ENCODE measurements at places on chromosomes 5 and 9.

DNA sequence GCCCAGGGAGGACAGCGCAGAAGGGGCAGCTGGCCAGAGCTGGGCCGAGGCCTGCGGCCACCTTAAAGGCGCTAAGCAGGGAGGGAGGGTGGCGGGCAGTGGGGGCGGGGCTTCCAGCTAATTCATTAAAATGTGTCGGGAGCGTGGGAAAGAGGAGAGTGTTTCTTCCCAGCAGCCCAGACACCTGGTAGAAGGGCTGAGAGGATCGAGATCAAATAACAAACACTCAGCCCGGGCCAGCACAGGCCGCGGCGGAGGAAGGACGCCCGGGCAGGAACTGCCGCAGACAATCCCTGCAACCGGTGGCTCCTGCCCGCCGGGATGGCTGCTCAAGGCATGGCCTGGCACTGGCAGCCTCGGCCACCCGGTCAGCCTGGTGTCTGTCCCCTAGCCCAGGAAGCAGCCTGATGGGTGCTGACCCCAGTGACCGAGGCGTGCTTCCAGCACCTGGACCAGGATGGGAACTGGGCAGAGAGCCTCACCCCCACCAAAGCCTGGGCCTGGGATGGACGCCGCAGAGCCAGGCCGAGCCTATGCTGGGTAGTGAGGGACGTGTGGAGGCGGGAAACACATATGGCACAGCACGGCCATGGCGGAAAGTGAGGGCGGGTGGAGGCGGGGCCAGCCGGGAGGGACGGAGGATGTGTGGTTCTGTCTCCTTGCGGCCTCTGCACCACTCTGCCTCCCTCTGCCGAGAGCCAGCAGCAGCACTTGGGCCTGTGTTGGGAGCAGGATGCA lies 3.2 kb upstream of the NRARP start:
- no peak for DNase-seq

DNA sequence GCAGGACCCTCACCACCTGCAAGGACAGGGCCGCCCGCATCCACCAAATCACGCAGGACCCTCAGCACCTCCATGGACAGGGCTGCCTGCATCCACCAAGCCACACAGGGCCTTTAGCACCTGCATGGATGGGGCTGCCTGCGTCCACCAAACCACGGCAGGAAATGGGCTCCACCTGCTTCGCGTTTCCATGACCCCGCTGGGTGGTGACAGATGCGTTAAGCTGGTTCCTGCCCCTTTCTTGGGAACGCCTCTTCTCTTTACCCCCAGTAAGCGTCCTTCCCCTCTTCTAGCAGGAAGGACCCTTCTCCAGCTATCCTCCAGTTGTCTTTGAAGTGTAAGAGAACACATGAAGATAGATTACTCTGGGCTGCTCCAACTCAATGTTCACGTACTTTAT lies 13.5 kb downstream of the FBP1 start:
- DNase-seq, result no peak

GRCh38 chr5:168152660-168153059 lies 138.8 kb upstream of the WWC1 start:
- no peak for DNase-seq

DNA sequence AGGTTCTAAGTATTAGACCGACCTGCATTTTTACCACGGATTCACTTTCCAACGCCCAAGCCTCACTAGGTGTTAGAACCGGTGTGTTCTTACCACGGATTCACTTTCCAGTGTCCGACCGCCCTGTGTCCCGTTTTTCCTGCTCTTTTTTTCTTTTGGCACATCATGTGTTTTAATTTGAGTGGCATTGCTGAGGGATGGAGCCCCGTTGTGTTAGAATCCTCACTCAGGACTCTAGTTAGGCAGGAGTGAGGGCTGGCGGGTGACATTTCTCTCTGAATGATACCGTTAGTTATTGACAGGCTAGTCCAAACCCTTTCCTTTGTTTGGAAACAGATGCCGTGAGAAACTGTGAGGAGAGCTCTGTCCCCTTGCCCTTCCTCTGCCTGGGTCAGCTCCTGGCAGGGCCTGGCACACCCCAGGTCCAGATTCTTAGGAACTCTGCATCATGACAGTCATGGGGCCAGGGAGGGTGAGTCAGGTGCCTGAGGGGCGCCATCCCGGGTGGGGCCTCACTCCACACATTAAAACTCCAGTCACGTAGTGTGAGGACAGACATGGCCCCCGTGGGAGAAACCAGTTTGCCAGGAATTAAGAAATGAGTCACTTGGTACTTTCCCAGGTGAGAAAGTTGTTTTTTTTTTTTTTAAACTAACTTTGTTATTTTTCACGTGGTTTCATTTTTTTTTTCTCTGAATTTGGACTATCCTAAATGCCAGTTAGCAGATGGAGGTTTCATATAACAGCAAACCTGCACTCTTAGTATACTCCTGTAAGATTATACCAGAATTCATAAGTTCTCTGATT lies 15.8 kb downstream of the EXOC3 start:
- no peak for DNase-seq

DNA sequence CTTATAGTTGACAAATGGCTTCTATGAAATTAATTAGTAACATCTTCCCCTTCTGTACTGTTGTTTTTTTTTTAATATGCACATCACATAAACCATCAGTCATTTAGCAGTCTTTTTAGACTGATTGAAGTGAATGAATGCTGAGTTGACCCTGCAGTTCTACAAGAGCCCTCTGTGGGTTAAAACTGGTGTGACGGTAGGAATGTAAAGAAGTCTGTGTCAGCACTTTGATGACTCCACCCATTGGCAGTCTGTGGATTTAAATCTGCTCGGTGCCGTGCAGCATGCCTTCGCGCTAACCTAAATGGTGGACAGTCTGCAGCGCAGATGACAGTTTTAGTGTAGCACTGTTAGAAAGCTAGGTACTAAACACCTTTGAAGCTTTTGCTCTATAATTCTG lies 3.1 kb downstream of the GTF3C4 start:
- DNase-seq, result peak; percentile 9

DNA sequence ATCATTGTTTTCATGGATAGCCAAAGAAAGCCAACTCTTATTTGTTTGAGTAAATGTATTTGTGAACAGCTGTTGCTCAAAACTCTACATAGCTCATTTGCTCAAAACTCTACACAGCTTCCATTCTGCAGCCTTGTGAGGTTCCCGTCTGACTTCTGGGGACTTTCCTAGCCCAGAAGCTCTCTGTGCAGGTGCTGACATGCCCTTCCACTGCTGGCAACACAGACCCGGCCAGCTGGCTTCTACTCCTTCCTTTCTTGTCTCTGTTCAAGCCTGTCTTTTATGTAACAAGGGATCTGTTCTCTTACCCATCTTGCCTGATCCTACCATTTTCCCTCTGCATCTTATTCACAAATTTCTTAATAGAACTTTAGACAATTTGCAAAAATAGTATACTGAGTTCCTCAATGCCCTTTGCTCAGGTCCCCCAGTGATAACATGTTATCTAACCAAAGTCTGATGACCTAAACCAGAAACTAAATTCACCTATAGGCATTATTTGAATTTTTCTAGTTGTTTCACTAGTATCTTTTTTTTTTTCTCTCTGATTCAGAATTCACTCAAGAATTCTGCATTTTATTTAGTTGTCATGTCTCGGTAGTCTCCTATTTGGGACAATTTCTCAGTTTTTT lies 556.5 kb upstream of the SEMA6A start:
- no peak for DNase-seq

DNA sequence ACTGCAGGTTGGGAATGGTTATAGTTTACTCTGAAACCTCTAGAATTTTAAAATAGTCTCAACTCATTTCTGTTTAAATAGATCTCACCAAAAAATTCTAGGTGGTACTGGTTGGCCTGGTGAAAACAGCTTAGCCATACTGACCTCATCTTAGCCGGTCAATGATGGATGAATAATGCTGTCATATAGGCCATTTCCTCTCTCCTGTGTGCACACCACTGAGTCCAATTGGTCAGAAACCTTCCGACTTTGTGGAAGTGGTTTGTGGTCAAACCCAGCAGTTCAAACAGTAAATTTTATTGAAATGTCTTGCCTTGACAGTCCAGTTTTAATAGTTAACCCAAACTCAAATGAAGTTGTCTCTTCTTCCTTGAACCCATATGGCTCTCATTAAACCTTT lies 98.6 kb downstream of the GIN1 start:
- no peak for DNase-seq

GRCh38 chr5:58958701-58959100 lies 375.8 kb downstream of the RAB3C start:
- no peak for DNase-seq

DNA sequence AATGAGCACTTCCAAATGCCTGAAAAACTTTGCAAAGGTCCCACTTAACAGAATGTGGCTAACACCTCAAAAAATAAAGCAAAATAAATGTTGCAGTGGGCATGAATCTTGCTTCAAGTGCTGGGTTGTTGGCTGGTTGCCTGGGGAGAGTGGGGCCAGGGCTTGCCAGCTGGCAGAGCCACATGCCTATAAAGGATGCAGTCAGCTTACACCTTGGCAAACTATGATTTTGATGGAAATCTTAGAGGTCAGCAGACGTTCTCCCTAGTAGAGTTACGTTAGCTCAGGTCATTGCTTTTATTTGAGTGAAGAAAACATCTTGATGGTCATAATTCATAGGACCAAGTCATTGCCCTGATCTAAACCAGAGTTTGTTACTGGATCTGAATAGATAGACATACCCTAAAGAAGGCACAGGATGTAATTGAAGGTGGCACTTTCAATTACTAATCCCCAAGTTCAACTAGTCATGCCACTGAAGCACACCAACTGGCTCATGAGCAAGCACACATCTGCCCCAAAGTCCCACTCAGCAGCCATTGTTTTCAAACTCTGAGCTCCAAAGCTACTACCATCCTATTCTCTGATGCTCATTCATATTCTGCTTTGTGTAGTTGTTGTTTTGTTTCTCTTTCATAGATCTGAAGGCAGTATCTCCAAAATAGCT lies 51.2 kb upstream of the ZSWIM6 start:
- DNase-seq, result no peak

- DNase-seq, result no peak
These were observed 21.5 kb downstream of the XPA start for GRCh38 chr9:97675655-97676054.

GRCh38 chr9:20693068-20693467 lies 9.0 kb downstream of the FOCAD start:
- no peak for DNase-seq

- DNase-seq, result no peak
These were observed 166.3 kb downstream of the RORB start for GRCh38 chr9:74663439-74663838.

DNA sequence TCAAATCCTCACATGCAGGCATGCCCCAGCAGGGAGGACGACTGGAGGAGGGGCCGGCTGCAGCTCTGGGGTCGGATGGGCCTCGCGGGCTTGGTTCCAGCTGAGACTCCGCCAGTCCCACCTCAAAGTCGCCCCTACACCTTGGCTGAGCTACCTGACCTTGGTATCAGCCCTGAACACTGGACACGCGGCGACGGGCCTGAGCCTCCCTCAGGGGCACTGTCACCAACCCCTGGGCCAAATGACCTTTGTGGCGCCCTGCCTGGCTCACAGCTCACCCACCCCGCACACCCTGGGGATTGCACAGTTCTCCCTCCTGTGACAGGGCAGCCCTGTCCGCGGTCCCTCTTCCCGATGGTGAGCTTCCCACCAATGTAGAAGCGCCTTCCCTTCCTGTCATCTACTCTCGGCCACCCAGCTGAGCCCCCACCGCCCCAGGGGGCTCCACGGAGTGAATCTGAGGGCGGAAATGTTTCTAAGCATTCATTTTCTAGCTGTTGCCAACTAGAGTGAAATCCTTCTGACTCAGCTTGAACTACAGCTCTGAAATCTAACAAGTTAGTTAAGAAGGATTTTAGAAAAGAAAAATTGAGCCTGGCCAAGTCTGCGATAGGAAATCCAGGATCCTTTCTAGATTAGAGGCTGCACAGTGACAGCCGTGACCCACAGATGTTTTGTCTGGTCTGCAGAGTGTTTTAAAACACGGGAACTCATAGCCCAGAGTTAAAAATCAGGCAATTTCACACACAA lies 138.9 kb upstream of the PHYKPL start:
- DNase-seq, result no peak

DNA sequence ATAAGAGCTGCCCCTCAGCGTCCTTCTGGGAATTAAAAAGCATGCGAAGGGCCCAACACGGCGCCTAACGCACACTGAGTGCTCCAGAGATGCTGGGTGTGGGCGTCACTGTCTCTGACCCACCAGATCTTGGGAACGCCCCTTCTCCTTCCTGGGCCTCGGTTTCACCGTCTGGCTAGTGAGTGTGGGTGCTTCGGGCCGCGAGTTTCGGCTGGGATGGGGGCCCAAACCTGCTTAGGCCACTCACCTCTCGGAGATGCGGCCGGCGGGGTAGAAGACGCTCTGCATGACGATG lies 3.7 kb downstream of the PIP5KL1 start:
- no peak for DNase-seq

DNA sequence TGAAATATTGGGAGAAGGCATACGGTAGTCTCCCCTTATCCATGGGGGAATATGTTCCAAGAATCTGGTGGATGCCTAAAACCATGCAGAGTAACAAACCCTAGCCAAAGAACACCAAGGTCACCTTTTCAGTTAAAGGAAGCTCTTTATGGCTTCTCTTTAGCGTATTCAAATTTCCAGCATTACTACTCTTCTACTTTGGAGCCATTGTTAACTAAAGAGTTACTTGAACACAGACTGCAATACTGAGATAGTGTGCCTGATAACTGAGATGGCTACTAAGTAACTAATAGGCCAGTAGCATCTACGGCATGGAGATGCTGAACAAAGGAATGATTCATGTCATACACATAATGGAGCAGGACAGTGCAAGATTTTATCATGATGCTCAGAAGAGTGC lies 84.5 kb upstream of the SPEF2 start:
- no peak for DNase-seq
